DMS 273 treated with DMSO at 0.1 percent for 48 hours (cell line): ENCODE measurements at places on chromosomes 12 and 14.

DNA sequence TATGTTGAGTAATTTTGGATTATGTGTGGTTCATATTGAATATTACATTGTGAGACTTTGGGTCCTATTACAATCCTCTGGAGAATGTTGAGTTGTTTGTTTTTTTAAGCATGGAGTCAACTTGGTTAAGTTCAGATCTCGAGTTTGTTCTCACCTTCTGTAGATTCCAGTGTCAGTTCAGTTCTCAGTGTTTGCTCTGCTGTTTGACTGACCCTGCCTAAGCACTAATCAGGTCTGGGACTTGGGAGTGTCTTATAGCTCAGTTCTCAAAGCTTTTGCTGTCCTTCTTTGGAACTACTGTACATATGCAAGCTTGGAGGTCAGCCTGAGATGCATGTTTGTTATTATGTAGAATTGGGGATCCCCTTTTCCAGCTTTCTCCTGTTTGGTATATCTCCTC lies 63.1 kb downstream of the DIP2B start:
- DNase-seq: no peak

DNA sequence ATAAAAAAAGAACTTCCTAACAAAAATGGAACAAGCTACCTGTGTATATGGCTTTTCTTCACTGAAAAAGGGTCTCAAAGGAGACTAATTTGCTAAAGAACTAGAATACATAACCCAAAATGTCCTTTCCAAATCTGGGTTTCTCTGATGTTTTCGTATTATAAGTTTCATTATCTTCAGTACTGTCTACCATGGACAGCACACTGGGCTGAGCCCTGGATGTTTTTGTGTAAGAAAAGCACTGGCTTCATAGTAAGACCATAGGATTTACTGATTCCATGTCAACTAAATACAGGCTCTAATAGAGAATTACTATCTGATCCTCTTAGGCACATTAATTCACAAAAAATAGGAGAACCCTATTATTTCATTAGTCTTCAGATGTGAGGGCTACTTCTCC lies 94.3 kb upstream of the GPHB5 start:
- DNase-seq: no peak

DNA sequence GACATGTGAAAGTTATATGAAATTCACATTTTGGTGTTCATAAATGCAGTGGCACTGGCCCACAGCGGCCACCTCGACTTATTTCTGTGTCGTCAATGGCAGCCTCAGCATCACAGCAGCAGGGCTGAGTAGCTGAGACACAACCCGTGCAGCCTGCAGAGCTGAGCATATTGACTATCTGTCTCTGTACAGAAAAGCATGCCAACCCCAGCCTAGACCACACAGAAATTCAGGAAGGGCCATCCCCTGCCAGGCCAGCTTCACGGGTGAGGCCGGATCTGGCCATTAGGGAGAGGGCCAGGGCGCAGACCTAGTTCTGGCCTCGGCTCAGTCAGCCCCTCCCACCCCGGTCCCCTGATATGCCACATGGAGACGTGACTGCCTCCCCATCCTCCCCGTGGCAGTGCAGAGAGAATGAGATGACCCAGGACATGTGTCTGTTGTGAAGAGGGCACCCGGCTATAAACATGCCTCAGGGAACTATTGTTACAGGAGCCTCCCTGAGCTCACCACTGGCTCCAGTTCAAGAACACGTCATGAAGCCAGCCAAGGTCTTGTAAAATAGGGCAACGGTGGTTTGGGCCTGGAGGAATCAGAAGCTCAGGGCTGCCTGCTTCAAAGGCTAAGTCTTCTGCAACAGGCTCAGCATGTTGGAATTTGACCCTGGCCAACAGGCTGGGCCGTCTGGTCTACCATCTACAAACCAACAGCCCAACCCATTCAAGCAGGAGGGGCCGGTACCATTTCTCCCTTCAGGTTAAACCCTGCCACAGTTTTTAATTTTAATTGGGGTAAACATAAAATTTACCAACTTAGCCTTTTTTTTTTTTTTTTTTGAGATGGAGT lies 25.5 kb downstream of the SCARB1 start:
- peak; percentile 6 for DNase-seq

GRCh38 chr12:18261273-18261672 lies at the start of gene PIK3C2G:
Gene PIK3C2G (plus strand): TSS chr12:18261518. CDS start chr12:18282082, 20,564 bp downstream.
- no peak for DNase-seq

DNA sequence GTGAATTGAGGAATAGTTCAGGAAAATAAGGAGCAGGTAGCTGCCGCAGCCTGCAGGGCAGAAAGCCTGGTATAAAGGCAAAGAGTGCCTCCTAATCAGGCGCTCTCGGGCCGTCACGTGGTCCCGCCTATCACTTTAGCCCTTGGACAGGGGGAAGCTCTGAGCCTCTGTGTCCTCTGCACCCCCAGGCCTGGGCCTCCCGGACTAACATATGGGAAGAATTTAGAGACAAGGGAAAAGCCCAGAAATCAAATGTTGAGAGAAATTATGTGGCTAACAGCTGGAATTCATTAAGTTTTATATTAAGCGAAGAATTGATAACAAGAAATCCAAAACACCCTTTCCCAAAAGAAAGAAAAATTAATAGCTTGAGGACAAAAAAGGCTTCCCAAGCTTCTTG lies 417.7 kb downstream of the ATP23 start:
- no peak for DNase-seq

GRCh38 chr12:95351748-95352147 lies 122.2 kb upstream of the METAP2 start:
- no peak for DNase-seq

GRCh38 chr12:79331870-79332269 lies 358.9 kb downstream of the PAWR start:
- DNase-seq: no peak

DNA sequence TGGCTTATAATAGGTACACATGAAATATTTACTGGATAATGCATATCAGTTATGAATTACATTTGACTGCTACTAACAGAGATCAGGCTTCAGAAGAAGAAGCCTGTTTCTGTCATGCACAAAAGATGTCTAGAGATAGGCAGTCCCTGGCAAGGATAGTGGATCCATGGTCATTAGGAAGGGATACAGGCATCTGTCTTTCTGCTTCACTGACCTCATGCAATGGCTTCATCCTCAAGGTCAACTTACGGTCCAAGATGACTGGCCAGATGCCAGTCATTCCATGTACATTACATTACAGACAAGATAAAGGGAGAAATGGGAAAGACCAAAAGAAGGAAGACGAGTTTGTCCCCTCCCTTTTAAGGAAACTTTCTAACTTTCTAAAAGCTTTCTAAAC lies 94.0 kb downstream of the NUAK1 start:
- no peak for DNase-seq

DNA sequence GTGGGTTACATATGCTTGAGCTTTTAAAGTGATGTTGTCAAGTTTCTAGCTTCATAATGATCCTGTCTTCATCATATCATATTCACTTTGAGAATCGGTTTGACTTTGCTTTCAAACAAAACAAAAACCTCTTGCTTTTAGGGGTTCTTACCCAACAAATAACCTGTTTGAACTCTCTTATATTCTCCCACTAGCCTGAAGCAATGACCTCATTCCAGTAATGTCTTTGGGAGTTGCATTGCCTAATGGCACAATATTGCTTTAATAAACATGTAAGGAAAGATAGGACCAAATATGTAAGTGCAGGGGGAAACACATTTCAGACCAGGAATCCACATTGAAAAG lies 27.7 kb downstream of the WBP11 start:
- no peak for DNase-seq

DNA sequence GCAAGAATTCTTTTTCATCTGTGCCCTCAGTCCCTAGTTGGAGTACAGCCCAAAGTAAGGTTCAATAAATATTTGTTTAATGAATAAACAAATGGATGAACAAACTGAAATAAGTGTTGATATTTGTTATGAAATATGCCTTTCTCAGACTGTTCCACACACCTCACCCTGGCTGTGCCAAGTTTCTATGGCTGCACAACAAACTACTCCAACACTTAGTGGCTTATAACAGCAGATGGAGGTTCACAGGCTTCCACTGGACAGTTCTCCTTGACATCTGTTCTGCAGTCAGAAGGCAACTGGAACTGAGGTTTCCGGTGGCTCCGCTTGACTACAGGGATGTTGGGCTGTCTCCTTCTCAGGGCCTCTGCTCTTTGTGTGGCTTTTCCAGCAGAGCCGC lies 197.1 kb downstream of the RGS6 start:
- no peak for DNase-seq

DNA sequence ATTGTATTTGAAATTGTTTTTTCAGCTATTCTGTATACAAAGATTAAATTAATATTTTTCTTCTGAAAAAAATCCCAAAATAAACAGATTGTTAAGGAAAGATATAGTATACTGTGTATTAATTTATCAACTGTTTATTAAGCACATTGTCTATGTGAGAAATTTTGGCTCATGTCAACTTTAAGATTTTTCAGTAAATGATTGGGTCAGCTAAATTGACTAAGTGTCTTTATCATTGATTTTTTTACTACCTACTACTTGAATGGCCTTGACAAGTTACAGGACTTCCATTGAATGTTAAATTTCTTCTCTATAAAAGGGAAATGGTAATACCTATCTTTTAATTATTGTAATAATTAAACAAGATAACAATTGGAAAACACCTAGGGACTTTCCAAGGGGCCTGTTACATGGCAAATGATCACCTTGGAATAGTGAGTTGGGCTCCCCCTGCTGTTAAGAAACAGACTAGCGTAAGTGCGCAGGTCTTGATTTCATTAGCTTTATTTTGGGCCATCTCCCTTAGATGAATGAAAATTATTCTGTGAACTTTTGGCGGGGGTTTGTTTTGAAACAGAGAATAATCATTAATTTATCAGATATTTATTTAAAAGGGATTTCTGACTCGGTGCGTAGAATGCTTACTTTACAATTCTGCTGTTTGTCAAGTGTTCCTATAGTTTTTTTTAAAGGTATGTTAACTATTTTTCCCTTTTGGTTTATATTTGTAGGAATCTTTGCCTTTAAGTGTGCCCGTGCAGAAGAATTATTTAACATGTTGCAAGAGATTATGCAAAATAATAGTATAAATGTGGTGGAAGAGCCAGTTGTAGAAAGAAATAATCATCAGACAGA lies 14.5 kb upstream of the CCT2 start:
- no peak for DNase-seq

DNA sequence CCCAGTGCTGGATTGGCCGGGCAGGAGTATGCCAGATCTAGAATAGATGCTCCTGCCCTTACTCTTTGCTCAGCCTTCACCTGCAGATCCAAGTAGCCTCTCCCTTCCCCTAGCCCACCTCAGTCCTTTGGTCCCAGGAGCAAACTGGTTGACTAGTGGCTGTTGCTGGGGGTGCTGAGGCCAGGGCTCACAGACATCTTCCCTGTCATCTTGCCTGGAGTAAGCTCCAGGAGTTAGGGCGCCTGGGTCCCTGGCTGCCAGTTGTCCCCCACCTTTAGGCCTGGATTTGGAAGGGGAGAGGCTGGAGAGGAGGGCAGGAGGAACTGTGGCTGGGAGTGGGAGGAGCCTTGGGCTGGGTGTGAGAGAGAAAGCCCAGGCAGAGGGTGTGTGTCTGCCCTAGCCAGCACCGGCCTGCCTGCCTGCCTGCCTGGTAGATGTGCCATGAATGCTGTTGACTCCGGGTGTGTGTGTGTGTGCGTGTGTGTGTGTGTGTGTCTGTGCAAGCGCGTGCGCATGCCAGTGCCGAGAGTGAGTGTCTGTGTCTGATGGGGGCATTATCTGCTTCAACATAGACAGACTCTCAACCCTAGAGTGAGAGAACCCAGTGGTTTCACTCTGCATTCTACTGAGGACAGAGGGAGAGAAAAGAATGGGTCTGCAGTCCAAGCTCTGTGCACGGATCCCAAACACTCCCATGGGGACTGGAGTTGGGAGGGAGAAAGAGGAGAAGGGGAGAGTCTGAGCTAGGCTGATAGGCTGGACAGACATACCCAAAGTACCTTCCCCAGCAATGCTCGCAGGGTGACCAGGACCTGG lies 845 bp upstream of the RARG start:
- no peak for DNase-seq

DNA sequence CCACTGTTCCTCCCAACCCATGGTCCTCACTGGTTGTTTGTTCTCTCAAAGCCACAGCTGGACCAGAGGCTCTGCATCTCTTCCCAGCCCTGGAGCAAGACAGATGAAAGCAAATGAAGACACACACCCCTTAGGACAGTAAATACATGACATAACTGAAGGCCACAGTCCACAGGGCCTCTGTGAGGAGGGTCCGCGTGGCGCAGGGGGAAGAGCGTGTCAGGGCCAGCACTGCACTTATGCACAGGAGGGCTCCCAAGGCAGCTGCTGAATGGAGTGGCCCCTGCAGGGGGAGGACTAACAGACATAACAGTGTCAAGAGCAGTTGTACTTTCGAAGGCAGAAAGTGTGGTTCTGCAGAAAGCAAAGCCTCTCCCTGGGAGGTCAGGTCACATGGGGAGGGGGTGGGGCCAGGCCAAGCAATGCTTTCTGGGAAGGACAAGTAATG lies 79.9 kb downstream of the CHGA start:
- DNase-seq: no peak

GRCh38 chr12:111556676-111557075 lies 42.4 kb downstream of the ATXN2 start:
- DNase-seq: no peak

DNA sequence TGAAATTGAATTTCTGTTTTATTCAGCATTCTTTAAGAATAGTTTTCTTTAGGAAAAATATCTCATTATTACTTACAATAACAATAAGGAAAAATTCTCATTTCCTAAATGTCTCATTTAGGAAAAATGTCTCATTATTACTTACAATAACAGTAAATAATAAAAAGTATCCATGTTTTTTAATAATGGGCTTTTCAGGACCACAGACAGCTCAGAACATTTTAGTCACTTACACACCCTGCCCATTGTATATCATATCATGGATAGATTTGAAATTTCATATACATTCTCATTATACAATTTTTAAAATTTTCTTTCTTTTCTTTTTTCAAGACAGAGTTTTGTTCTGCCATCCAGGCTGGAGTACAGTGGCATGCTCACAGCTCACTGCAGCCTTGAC lies 58.9 kb downstream of the ASCL1 start:
- no peak for DNase-seq
